ENCODE measurements at places on chromosomes 5 and 9.

- DNase-seq, result no peak
Observed at GRCh38 chr5:111699976-111700375, 57.0 kb downstream of the NREP start.

- no peak for DNase-seq
Observed at GRCh38 chr5:59648038-59648831, 245.3 kb downstream of the PDE4D start.

- DNase-seq, result no peak
Observed at GRCh38 chr9:113219186-113219936, 1.7 kb downstream of the FKBP15 start.

DNA sequence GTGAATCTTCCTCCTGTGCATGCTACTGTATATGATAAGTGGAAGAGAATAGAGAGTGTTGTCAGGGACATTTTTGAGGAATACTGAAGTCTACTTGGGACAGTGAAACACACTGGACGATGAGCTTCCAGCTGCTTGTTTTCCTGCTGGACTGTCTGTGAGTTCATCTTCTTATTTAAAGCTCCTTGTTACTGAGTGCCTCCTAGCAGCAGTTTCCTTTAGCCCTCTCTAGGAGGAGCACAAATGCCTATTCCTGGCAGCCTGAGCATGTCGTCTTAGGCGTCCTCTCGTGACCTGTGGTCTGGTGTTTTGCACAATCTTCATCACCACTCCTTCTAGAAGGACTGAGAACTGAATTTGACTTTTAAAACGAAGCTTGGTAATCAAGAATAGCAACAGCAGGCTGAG lies 43.8 kb downstream of the ANKRD33B start:
- no peak for DNase-seq
